Activated T-helper 9 cell treated with anti-CD3 and anti-CD28 coated beads, Interleukin-2, amount 50 U/mL, for 16 hours (primary cell): ENCODE measurements at places on chromosomes 2 and 18.
A peak's percentile ranks its signal among the peaks of the same experiment; 100 is the strongest.

DNA sequence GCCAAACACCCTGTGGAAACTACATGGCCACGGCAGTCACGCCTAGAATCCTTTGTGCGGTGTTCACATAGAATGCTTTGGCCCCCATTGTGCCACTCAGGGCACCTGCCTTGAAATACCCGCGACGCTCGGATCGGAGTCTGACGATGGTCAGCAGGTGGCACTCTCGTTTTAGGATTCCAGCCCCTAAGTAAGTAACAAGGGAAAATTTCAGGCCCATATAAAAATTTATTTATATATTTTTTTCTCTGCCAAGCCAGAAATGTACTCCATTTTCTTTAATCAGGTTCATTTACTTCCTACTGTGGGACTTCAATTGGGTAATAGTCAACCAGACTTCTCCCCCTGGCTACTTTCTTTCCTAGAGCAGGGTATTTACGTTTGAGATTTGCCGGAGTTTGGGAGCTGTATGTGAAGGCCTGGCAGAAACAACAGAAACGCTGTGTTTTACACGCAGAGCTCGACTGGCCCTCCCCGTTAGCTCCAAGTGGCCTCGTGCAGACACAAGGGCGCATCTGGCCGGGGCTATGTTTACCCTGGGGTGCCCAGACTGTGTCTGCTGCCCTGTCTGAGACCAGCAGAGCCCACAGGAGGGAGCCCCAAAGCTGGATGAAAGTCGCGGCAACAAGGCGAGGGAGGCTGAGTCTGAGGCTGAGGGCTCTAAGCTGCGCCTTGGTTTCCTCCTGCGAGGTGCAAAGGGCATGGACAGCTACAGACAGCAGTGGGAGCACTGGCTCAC, 41.6 kb downstream of the LRRC30 start:
- DNase-seq = no peak

- no peak for DNase-seq
Measured at GRCh38 chr2:17628349-17629261, 88.1 kb downstream of the VSNL1 start.

DNA sequence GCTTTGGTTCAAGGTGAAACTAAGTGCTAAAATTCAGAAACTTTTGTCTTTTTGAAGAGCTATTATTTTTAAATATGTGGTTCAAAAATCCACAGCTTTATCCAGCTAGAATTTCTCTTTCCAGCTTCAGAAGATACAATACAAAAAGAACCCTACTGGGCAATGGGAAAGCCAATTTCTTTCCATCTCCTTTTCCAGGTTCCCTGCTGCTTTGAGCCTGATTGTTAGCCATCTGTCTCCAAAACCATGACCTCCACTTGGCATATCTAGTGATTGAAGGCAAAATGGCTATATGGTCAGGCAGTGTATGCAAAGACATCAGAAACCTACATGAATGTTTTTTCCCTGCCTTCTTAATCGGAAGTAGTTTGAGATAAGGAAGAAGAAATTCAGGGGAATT, 134.1 kb downstream of the KCNH7 start:
- no peak for DNase-seq

GRCh38 chr2:238235331-238235732, 4.5 kb downstream of the HES6 start:
- DNase-seq = no peak

DNA sequence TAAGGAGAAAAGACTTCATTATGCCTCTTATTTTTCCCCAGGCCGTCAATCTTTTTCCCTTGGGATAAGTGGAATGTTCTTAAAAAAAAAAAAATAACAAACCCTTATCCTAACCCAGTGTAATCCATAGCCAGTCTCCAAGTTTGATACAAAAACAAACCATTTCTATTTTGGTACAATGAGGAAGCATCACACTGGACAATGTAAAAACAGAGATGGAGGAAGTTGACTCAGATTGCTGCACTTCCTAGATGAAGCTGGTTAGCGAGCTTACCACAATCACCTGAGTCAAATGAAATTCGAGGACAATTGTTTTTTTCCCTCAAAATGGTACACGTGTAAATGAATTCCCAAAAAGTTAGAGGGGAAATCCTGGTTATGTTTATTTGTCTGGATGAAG, 259.7 kb downstream of the TCF4 start:
- DNase-seq = no peak

DNA sequence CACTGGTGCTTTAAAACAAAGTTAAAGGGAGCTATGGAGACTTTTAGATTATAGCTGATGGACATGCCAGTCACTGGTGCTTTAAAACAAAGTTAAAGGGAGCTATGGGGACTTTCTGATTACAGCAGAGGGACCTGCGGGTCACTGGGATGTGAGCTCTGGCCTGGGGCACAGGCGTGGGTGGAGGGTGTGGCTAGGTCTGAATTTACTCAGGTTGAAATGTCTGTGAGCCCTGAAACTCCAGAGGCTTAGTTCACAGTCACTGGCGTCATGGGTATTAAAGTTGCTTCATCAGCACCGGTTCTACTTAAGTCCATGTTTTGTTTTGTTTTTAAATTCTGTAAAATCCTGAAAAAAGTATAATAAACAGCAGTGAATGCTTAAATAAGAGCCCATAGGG, 49.0 kb upstream of the TMEM18 start:
- DNase-seq = no peak

DNA sequence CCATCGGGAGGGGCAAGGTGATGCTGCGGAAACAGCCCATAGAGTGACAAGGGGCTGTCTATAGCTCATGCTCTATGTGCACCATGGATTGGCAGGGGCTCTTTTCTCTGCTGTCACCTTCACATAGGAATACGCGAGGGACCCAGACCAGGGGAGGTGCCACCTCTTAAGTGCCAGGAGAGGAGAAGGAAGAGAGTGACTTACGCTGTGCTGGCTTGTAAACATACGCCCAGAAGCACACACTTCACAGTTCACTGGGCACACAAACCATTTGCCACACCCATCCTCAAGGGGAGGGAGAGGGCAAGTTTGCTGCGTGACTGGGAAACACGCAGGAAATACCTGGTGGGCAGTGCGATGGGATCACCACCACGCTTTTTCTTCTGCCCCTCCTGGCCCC, 65.1 kb upstream of the GPR45 start:
- no peak for DNase-seq

GRCh38 chr2:39370101-39370500, 67.0 kb downstream of the MAP4K3 start:
- DNase-seq = no peak

- DNase-seq = no peak
Measured at GRCh38 chr2:99079226-99079625, 62.3 kb upstream of the C2orf15 start.

DNA sequence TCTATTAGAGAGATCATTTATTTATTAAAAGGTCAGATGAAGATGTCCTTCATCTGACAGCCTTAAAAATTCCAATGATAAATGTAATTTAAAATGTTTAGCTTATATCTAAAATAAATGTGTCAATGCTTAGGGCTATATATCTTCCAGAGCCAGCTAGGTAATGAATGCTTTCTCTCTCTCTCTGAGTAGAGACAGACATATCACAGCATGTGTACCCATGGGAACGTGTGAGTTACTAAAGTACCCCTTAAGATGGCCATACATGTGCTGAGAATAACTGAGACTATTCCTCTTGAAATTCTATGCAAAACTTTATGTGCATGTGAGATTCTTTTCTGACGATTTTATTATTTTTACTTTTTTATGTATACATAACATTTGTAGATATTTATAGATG, 420.9 kb upstream of the ST6GAL2 start:
- no peak for DNase-seq

GRCh38 chr2:189614585-189614984, 34.0 kb upstream of the SLC40A1 start:
- DNase-seq = no peak

- peak; percentile 67 for DNase-seq
Measured at GRCh38 chr2:88016086-88016959, at the start of gene RNU2-63P. Gene RNU2-63P, minus strand, starts transcription at chr2:88016547.

DNA sequence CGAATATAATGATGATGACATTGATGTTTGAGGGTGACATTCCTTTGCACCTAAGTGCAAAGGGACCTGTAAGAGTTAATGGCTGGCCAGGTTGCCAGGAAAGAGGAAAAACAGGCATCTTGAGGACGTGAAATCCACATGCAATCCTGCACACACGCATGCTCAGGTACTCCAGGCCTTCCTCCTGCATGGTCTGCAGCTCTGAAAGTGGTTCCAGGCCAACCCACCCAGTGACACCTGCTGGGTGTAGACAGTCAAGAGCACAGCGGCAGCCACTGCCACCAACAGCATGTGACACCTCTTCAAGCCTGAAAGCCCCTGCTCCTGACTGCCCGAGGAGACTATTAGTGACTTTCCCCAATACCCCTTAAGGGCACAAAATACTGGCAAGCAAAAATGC, 101.6 kb downstream of the PIEZO2 start:
- DNase-seq = no peak

- no peak for DNase-seq
Measured at GRCh38 chr2:43175876-43176275, 50.5 kb downstream of the ZFP36L2 start.

- no peak for DNase-seq
Measured at GRCh38 chr18:59101830-59102414, 37.8 kb upstream of the SEC11C start.

GRCh38 chr18:67109535-67109934, 407.0 kb downstream of the DSEL start:
- no peak for DNase-seq

DNA sequence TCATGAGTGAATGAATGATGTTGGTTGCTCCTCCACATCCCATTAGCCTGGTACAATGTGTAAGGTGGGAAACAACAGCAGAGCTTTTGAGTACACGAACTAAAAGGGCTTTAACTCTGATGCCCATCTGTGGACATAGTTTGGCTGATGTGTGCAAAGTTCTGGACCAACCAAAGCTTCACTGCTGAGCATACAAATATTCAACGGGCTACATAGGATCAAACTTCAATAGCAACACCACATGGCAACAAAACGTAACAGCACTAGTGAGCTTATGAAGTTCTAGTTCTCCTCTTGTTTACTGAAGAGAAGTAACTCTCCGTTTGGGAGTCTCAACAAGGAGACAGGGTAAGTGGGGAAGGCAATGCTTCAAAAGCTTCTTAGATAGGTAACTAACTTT, 20.4 kb downstream of the STAM2 start:
- no peak for DNase-seq

DNA sequence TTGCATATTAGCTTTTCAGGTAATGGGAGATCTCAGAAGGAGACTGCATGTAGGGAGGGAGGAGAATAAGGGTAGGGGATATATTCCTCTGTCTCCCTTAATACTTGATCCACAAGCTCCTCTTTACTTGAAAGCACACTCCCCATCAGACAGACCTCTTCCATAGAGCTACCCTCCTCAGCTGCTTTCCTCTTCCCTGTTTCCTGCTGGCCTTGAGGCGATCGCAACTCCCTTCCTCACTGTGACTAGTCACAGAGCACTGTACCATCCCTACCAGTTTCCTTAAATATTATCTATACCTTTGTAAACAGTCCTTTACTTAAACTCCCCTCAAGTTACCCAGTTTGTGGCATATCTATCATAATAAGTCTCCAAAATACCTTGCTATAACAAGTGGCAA, 10.9 kb downstream of the ROCK1 start:
- DNase-seq = no peak

DNA sequence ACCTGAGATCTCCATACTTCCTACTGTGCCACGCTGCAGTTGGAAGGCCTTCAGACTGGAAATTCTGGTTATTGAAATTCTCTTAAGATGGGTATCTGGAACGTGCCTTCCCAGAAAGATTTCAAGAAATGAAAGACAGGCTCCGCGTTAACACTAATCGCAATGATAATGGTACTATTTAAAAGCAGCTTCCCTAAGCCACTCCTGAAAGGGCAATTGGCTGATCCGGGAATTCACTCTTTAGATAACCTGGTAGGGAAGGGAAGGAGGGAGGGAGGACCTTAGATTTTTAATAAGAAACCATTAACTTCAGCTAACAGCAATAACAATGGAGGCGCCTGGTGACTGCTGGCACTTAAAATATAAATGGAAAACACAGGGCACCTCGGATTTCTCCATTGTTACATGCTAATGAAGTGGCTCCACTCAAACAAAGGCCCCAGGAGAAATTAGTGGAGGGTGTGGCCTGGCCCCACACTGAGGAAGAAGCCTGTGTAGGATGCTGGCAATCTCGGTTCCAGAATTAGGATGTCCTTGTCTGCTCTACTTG, 22.5 kb upstream of the MTA3 start:
- DNase-seq = no peak

DNA sequence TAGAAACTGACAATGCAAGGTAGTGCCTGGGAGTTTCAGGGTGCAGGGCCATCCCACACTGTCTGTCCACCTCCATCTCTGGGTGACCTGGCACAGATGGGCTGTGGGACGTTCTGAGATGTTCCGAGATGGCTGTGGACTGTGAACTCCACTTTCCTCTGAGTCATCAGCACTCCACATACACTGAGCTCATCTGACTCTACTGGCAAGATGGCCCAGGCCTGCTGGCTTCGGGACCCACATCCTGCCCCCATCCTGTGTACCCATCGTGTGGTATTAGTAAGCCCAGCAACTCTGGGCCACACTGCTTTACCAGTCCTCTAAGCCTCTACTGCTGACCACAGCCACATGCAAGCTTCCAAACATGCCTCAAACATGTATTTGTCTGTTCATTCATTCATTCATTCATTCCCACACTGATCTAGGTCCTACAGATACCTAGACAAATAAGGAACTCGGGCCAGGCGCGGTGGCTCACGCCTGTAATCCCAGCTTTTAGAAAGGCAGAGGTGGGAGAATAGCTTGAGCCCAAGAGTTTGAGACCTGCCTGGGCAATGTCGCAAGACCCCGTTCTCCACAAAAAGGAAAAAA, 124.8 kb upstream of the CXCR4 start:
- DNase-seq = no peak

DNA sequence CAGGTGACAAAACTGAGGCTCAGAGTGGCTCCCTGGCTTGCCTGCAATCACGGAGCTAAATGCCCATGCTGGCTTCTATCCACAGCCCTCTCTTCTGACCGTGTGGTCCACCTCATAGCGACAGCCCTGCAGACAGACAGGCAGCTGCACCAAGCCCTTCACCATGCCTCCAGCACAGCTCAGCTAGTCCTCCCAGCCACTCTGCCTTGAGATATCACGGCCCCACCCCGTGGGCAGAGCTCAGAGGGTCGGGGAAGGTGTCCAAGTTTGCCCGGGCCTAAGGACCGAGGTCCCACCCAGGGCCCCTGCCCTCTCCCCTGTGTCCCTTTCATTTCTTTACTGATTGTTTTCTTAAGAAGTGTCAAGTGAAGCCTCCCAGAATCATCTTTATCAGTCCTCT, 128.2 kb upstream of the GLI2 start:
- DNase-seq = no peak

- no peak for DNase-seq
Measured at GRCh38 chr2:111957872-111958354, 59.5 kb downstream of the MERTK start.
